ENCODE measurements at places on chromosomes 1 and 21. TPM values are rescaled to one million over a fixed set of nuclear protein-coding genes. Genes with fewer than 3 reads are reported as not detected.
A peak's percentile ranks its signal among the peaks of the same experiment; 100 is the strongest.

The ZNF496 gene
- total RNA-seq: 26.4 TPM

The KIF26B gene
- 0.22 TPM for total RNA-seq

The LENEP gene
- total RNA-seq: not detected

The PLA2G2A gene
- not detected for total RNA-seq

The COL18A1 gene
- 347 TPM for total RNA-seq

The RASAL2 gene
- 14.8 TPM for total RNA-seq

The ARMH1 gene
- 0.37 TPM for total RNA-seq

- DNase-seq: no peak
These were observed 8.7 kb downstream of the PADI2 start for GRCh38 chr1:17110555-17110926.

DNA sequence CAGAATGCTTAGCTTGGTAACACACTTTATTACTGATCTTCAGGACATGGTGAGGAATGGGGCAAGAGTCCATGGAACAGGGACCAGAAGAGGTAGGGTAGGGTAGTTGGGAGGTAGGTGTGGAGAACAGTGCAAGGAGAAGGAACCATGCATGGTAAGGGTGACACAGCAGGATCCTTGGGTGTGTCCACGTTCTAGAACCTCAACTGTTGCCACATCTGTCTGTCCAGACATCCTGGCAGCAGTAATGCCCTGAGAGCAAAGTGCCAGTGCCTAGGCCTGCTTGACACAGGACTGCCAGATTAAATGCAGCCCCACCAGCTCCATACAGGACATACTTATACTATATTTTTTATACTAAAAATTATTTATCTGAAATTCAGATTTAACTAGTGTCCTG is 13.9 kb downstream of the DMAP1 start:
- DNase-seq: no peak

- DNase-seq: no peak
These were observed 1401.4 kb upstream of the PRMT6 start for GRCh38 chr1:105655032-105655431.

GRCh38 chr21:38097789-38098188 is 159.0 kb upstream of the KCNJ15 start:
- DNase-seq: no peak

DNA sequence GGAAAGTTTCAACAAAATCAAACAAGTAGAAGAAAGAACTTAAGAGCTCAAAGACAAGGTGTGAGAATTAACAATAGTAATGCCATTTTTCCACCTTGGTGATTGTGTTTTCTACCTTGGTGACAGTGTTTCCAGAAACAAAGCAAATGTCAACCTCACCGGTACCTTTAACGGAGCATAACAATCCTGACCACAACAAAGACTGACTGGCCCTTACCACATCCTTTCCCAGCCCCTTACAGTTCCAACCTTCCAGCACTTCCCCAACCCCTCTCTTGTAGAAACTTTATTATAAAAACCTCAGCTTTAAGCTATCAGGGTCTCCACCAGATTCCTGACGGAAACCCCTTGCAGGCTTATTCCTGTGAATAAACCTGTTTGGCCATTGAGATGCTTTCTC is 16.7 kb downstream of the STYXL2 start:
- no peak for DNase-seq

GRCh38 chr1:6700853-6701436 is 671 bp downstream of the DNAJC11 start:
- DNase-seq: no peak

DNA sequence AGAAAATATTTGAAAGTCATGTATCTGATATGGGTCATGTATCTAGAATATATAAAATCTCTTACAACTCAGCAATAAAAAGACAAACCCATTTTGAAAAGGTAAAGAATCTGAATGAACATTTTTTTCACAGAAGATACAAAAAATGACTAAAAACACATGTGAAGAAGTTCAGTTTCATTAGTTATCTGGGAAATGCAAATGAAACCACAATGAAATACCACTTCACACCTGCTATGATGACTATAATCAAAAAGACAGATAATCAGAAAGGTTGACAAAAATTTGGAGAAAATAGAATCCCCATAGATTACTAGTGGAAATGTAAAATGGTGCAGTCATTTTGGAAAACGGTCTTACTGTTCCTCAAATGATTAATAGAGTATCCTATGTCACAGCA is 631.0 kb downstream of the MRPL39 start:
- DNase-seq: no peak

- peak; percentile 15 for DNase-seq
These were observed 107.9 kb downstream of the SUSD4 start for GRCh38 chr1:223256034-223256433.

DNA sequence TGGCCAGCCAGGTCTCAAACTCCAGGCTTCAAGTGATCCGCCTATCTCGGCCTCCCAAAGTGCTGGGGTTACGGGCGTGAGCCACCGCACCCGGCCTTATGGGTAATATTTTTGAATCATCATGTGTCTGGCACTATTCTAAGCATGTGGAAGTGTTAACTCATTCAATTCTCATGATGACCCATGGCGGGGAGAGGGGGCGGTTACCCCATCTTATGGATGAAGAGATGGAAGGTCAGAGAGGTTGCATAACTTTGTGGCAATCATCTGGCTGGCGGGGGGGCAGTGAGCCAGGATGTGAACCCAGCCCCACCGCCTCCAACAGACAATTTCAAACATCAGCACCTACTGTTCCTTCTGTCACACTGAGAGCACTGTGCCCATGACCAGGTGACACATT is 11.5 kb upstream of the TAS1R2 start:
- no peak for DNase-seq

DNA sequence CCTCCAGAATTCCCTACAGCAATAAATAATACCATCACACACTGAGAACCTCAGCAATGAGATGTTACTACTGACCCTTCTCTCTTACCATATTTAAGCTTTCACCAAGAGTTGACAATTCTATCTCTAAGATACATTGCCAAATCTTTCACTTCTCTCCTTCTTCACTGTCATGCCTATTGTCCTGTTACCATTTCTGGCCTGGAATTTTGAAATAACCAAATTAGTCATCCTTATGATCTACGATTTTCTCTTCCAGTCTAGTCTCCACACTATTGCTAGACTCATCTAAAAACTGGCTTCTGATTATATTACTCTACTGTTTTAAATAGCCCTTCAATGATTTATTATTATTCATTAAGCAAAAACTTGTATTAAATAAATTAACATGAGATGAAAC is 656.1 kb upstream of the ADGRL4 start:
- DNase-seq: no peak

- no peak for DNase-seq
These were observed 302.5 kb downstream of the PDE4B start for GRCh38 chr1:66095190-66095589.

DNA sequence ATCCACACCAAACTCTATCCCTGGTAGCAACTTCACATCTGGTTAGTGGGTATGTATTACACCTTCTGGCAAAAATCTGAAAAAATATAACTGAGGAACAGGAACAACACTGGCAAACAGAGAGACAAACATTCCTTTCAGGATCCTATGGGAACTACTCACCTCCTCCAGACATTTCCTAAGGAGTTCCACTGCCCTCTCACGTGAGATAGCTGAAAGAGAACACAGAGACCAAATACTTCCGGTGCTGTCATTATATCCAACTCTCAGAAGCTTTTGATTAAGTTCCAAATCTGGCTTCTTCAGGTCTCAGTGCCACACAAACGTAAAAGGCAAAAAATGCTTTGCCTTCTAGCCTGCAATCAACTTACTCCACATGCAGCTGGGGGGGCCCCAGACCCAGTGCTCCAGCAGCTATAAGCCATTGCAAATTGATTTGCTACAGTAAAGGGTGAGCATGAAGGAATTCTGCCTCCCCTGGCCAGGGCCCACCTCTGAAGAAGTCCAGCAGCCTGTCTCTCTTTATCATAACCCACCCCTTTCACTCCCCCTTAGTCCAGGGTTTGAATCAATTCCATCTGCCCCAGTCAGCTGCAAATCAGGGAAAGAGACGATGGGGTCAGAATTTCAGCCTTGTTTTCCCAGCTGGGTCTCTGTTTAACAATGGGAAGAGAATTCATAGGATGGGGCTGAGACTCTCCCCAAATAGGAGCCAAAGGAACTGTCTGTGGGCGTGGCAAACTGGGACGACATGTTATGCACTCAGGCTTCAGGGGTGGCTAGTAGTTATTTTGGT is 32.2 kb downstream of the TFAP2E start:
- no peak for DNase-seq

DNA sequence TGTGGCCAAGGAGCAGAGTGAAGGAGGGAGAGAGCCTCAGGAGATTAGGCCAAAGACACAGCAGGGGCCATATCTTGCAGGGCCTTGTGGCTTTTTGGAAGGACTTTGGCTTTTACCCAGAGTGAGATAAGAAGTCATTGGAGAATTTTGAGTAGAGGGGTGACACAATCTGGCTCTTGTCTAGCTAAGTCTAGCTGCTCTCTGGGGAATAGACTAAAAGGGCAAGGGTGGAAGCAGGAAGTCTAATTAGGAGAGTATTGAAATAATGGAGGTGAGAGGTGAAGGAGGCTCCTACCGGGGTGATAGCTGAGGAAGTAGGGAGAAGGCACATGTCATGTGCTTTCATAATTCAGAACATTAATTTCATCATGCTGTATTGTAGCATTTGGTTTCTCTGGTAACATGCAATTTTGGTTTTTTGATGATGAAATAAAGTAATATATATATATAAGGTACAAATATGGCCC is 34.3 kb upstream of the KCNA3 start:
- no peak for DNase-seq

DNA sequence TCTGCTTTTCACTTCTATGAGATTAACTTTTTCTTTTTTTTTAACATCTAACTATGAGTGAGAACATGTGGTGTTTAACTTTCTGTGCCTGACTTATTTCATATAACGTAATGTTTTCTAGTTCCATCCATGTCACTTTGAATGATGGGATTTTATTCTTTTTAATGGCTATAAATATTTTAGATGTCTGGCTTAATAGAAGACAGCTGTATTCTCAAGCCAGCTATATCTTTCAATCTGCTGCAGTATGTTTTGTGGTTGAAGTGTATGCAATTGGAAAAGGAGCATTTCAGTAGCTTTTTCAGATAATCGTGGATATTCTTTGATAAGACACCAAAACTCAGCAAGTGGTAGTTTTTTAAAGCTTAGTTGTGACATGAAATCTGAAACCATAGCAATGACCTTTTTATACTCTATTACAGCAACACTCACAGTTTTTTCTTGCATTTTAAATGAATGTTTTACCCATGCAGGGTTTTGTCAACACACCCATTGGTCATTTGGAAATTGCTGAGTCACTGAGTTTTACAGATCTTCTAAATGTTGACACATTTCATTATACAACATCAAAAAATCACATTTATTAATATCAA is 5.7 kb upstream of the SVBP start:
- DNase-seq: peak; percentile 53

- no peak for DNase-seq
These were observed 61.4 kb upstream of the VCAM1 start for GRCh38 chr1:100657876-100658715.

DNA sequence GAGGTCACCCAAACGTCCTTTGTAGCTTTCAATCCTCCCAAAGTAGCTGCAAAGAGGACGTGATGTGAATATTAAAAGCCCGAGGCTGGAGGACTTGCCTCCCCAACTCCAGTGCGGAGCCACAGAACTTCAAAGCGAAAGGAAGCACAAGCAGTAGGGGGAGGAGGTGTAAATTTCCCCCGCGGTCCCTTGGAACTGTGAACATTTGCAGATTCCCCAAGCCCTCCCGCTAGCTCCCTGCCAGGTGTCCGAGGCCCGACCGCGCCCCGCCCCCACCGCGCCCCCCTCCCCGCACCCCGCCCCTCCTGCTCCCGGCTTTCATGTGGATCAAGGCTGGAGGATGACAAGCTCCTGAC is 41.5 kb upstream of the HAO2 start:
- peak; percentile 11 for DNase-seq

DNA sequence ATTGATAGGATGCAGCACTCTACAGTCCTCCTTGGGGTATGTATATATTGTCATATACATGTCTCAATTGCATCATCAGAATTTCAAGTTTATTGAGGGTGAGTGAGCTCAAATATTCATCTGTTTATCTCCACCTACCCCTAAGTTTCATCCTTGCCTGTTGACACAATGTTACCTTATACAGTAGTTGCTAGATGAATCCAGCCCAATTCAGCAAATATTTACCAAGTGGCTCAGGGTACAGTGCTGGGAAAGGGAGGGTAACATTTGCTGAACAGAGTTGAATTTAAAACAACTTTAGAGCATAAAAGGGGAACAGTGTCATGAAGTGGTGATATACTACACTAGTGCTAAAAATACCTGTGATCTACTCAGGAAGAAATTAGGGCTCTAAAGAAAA is 14.4 kb downstream of the ELAVL4 start:
- DNase-seq: no peak

- peak; percentile 83 for DNase-seq
These were observed 40.5 kb downstream of the AK5 start for GRCh38 chr1:77322061-77322900.

DNA sequence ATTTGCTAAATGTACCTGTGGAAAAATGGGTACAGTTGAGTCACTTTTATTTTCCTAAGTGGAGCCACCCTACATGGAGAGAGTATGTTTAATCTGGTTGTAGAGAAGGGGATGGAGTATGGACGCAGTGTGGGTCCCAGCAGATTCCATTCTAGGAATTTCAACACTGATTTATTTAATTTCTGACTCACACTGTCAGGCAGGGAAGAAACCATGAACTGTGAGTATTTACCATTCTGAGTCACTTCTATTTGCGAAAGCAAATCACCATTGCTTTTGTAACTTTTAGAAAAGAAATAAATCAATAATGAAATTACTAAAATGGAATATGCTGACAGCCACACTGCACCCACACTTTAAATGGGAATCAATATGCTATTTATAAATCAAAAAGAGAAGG is 339.0 kb downstream of the DSCAM start:
- peak; percentile 5 for DNase-seq
